CD4-positive, alpha-beta T cell treated with Interleukin-4 for 4 hours (primary cell): ENCODE measurements at places on chromosomes 6 and 20.

GRCh38 chr6:84521511-84521910 lies 242.9 kb downstream of the TBX18 start:
- no peak for DNase-seq

GRCh38 chr6:15569035-15569995 lies 93.5 kb downstream of the DTNBP1 start:
- DNase-seq, result no peak

GRCh38 chr6:106692819-106693208 lies 63.4 kb downstream of the QRSL1 start:
- no peak for DNase-seq

DNA sequence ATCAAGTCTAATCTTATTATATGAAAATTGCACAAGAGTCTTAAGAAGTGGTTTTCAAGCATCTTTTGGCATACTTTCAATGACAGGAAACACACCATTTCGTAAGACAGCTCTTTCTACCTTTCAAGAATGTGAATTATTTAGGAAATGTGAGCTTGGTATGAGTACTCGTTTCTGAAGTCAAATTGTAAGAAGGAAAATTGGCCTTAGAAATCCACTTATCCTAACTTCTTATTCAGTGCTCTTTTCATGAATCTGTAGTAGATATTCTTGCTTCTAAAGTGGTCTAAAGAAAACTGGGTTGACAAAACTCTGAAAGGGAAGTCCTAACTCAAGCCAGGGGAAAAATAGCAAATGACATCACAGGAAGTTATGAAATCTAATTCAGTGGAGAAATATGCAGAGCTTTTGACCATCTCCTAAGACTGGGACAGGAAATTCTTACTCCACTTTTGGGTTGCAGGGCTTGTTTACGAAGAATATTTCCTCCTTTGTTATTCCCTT lies 38.5 kb upstream of the OGFRL1 start:
- no peak for DNase-seq

GRCh38 chr20:31330893-31331292 lies 22.5 kb upstream of the DEFB116 start:
- DNase-seq, result no peak

- DNase-seq, result no peak
Observed at GRCh38 chr6:49540614-49541013, 9.9 kb upstream of the C6orf141 start.
